ENCODE measurements at places on chromosomes 1 and 21.
A peak's percentile ranks its signal among the peaks of the same experiment; 100 is the strongest.

DNA sequence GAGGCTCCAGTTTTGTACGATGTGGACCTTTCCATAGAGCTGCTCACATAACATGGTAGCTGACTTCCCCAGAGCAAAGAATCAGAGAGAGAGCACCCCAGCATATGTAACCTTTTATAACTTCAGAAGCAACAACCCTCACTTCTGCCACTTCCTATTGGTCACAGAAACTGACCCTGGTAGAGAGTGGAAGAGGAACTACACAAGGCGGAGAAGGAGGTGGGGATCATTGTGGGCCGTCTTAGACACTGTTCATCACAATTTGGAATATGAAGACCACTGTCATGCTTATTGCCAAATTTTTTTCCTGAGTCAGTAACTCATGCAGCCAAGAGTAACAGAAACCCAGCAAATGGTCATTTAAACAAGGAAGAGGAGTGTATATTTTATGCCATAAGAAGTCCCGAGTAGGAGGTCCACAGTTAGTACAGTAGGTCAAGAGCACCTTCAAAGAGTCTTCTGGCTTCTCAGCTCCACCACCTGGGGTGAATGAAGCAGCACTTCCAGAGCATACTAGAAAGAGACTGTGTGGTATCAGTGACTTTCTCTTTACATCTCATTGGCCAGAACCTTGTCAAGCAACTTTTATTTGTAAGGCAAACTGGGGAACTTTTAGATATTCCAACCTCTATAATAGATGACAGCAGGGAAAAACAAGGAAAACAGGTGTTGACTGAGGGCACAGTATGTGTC lies 71.8 kb downstream of the ODF2L start:
- no peak for DNase-seq

DNA sequence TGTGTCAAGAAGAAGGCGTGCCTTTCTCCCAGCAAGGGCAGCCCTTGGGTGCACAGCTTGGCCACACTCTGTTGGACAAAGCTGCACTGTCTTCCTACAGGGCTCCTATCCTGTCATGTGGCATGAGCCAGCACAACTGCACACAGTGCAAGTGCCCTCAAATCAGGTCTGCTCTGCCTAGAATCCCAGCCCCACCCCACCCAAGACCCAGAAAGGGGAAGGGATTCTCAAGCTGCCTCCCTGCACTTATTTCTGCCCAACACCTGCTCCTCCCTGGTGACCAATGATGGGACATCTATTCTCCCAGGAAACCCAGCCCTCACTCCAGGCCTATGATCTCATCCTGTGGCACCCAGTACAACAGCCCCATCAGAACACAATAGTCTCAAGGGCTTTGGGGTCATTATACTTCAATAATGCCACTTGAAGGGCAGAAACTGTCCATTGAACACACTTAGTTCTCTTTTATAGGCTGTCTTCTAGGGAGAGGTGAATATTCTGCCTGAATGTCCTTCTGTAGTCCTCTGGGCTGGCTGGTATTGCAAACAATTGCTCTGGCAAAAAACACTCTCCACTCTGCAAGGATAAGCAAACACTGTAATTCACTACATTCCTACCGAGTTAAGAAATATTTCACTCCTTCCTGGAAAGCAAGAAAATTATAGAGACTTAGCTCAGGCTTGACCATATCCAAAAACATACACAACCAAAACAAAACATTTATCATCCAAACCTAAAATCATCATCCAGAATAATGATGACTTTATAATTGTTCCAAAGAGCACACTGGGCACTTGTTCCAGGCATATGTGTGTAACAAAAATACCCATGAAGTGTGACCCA lies 43.1 kb upstream of the IGSF3 start:
- no peak for DNase-seq

DNA sequence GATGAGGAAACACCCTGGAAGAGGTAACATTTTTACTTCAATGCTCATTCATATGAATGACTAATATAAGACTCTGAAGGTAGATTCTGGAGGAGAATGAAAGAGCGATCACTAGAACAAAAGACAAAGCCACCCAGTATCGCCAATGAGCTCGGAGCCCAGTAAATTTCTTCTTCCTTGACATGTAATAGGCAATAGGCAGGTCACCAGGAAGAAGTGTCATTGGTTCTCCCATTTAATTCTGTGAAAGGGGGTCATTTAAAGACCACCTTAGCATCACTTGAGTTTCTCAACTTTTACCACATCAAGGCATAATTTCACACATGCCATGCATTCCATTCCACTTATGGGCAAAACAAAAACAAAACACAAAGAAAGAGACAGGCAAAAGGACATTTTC lies 7.9 kb downstream of the TNFSF18 start:
- no peak for DNase-seq

- DNase-seq, result peak; percentile 34
Observed at GRCh38 chr1:33903210-33903589, 39.3 kb downstream of the HMGB4 start.

GRCh38 chr1:59355361-59355760 lies 58.5 kb downstream of the FGGY start:
- no peak for DNase-seq
